Panc1 (cell line): ENCODE measurements at places on chromosomes 3 and 15.

GRCh38 chr15:70833861-70834765 is 19.8 kb downstream of the LARP6 start:
- DNase-seq, result no peak

GRCh38 chr3:67067251-67067650 is 69.1 kb downstream of the KBTBD8 start:
- DNase-seq, result no peak

- no peak for DNase-seq
These were observed 202.7 kb downstream of the LRRN1 start for GRCh38 chr3:4001976-4002375.

DNA sequence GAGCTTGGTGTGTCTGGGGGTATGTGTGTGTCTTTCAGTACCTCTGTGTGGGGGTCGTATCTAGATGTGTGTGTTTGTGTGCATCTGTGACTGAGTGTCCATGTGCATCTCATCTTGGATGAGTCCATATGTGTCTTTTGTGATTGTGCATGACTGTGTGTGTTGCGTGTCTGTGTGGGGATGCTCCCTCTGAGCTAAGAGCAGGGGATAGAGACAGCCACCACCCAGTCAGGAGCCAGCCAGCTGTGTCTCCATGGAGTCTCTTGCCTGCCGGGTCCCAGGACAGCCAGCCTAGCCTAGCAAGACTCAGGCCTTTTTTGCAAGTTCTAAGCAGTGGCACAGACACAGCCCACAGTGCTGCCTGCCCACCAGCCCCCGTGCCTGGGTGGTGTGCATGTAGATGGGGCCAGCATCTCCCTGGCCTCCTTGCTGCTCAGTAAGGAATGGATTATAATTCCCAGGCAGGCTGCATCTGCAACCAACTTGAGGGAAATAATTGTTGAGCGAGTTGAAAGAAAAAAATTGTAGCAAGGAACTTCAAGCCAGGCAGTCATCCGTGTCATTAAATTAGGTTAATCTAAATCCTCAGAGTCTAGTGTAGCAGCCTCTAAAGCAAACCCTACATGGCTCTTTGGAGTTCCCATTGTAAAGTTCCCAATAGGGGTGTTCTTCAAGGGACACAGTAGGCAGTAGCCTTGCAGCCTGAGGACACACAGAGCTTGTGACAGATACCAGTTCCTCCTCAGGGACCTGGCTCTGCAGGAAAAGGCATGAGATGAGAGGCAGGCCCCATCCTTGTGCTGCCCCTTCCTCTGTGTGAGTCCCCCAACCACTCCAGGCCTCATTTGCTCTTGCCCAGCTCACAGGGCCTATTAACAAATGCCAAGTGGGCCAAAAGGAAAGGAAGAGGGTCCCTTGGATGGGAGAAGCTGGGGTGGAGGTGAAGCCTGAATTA is 35.9 kb upstream of the MRPS22 start:
- no peak for DNase-seq

DNA sequence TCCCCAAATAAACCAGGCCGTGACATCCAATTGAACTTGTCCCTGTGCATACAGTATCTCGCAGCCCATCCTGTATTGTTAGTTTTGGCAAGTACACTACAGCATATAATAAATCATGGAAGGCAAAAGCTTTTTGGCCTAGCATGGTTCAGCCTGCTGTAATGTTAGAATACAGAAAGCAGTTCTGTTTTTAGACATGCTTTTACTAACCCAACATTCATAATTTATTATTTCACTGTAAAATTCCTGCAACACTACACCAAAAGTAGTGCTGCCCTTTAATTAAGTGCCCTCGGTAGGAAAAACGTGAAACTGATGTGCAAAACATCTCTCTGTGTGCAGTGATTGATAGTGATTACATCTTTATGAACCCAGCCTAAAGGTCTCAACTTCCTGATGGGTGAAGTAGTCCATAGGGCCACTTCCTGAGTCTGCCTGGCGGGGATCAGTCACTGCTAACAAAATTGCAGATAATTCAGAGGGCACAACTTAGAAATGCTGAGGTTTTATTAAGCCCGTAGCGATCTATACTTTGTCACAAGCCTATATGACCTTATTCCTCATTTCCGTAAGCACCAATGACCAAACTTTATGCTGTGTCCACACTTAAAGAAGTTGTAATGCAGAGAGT is 227.8 kb downstream of the CDIN1 start:
- no peak for DNase-seq

- no peak for DNase-seq
These were observed 255.7 kb upstream of the TBL1XR1 start for GRCh38 chr3:177452831-177453450.

DNA sequence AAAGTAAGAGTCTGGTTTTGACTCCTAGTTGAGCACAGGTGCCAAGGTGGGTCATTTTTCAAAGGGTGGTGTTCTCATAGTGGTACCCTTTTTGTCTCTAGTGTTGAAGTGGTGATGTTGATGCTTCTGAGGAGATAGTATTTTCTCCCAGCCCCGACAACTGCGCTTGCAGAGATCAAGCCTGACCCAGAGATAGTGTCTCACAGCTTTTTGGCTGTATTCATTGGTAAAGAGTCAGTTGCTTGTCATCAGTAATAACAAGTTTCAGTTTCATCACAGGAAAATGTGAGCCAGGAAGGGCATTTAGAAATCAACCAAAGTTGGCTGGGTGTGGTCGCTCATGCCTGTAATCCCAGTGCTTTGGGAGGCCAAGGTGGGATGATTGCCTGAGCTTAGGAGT is 139.3 kb downstream of the NFKBIZ start:
- DNase-seq, result no peak

GRCh38 chr3:157319672-157320071 is 117.0 kb upstream of the PTX3 start:
- DNase-seq, result no peak

DNA sequence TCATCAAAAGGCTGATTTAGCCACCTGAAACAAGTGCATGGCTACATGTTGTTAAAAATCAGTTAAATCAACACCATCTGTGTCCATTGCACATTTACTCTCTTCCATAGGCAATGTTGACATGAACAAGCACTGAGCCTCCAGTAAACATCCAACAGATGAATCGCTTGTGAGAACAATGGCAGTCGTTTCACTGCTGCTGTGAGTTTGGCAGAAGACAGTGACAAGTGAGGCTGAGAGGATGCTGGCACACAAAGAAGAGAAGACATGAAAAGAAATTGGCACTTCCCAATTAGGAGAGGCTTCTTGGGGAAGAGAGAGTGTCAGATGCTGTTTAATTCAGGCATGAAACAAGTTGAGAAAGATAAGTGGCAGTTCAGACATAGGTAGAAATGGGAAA is 227.4 kb upstream of the STT3B start:
- no peak for DNase-seq

- DNase-seq, result no peak
These were observed 48.1 kb downstream of the ALCAM start for GRCh38 chr3:105414841-105415240.
